Smooth muscle cell of the brain vasculature (primary cell): ENCODE measurements at places on chromosomes 5 and 9.

- peak; percentile 9 for DNase-seq
Observed at GRCh38 chr9:36903541-36904435, 130.3 kb downstream of the PAX5 start.

DNA sequence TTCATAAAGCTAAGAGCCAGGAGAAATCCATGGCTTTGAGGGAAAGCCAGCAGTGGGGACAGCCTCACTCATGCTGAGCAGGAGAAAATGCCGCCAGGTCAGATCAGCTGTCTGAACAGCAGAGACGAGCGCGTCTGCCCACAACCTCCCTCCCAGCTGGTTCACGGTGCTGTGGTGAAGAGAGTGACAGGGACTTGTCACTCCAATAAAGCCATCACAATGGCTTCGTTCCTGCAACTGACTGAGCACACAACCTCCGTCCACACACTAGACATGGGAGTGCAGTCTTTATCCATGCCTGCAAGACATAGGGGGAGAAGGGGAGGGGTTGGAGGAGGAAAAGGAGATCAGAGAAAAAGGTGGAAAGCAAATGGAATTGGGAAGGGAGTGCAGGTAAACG, 206.9 kb downstream of the GABBR2 start:
- no peak for DNase-seq

GRCh38 chr5:116938488-116938887, 363.9 kb upstream of the SEMA6A start:
- no peak for DNase-seq

GRCh38 chr5:170393958-170394357, 4.8 kb upstream of the KCNMB1 start:
- no peak for DNase-seq

- no peak for DNase-seq
Observed at GRCh38 chr5:151464101-151464500, 16.7 kb downstream of the SLC36A1 start.

- no peak for DNase-seq
Observed at GRCh38 chr9:93245437-93245970, 61.6 kb downstream of the WNK2 start.

DNA sequence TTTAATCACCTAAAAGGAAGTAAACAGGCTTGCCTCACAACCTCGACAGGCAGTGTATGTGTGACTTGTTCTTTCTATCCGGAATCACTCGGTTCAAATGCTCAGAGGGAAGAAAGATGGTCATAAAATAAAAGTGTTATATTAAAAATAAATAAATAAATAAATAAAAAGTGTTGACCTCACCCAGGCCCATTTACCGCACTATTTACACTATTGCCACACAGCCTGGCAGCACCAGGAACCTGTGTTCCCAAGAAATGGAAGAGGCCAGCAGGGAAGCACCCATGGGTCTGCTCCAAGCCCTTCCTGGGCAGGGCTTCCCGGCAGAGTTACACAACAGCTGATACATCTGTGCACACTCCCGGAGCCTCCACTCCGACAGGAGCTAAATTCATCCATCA, 127.9 kb downstream of the EFNA5 start:
- DNase-seq = peak; percentile 49

GRCh38 chr5:10989577-10990263, 228.7 kb upstream of the DAP start:
- DNase-seq = no peak

DNA sequence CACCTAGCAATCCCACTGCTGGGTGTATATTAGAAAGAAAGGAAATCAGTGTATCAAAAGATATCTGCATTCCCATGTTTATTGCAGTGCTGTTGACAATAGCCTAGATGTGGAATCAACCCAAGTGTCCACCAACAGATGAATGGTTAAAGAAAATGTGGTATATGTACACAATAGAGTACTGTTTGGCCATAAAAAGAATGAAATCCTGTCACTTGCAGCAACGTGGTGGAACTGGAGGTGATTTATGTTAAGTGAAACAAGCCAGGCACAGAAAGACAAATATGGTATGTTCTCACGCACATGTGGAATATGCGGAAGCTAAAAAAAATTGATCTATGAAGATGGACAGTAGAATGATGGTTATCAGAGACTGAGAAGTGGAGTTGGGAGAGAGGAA, 221.6 kb upstream of the DAP start:
- no peak for DNase-seq
